NCI-H774 (cell line): ENCODE measurements at places on chromosomes 16 and 17.

- no peak for DNase-seq
Measured at GRCh38 chr16:89685916-89686315, 573 bp upstream of the CDK10 start.

- no peak for DNase-seq
Measured at GRCh38 chr16:2472885-2473445, 1.9 kb downstream of the NTN3 start.

GRCh38 chr17:15659663-15660062, 24.4 kb downstream of the TRIM16 start:
- no peak for DNase-seq

GRCh38 chr16:87531418-87531817, 38.6 kb upstream of the ZCCHC14 start:
- DNase-seq: no peak

DNA sequence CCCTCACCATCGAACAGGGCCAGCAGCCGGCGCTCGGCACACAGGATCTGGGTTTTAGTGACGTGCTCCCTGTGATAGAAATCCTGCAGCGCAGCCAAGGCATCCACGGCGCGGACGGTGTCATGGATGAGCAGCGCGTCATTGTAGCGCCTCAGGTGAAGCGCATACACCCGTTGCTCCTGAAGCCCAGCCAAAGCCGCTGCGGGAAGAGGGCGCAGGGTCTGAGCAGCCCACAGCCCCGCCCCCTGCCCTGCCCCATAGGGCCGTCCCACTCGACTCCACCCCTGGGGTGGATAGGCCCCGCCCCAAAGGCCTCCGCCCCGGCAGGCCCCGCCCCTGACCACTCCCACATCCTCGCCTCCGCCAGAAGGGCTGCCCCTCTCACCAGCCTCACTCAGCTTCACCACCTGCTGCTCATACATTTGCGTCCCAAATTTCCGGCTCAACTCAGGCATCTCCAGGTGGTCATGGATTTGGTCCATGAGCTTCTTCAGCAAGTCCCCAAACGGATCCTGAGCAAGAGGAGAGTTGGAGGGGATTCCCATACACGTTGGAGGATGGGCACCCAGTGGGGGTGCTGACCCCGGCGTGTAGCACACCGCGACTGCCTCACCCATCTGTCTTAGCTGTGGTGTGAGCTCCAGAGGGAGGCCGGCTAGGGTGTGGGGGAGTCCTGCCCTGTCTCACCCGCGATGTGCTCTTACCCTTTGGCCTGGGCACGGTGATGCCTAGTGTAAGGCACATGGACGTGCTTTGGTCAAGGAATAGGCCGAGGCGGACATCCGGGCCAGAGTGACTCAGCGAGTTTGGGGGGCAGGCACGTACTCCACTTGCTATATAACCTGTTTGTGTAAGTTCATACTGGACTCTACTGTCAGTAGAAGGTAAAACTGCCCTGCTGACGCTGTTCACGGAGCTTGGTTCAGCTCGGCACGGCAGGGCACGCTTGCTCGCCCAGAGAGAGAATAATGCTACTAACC, 4.6 kb downstream of the DHX58 start:
- peak; percentile 96 for DNase-seq

DNA sequence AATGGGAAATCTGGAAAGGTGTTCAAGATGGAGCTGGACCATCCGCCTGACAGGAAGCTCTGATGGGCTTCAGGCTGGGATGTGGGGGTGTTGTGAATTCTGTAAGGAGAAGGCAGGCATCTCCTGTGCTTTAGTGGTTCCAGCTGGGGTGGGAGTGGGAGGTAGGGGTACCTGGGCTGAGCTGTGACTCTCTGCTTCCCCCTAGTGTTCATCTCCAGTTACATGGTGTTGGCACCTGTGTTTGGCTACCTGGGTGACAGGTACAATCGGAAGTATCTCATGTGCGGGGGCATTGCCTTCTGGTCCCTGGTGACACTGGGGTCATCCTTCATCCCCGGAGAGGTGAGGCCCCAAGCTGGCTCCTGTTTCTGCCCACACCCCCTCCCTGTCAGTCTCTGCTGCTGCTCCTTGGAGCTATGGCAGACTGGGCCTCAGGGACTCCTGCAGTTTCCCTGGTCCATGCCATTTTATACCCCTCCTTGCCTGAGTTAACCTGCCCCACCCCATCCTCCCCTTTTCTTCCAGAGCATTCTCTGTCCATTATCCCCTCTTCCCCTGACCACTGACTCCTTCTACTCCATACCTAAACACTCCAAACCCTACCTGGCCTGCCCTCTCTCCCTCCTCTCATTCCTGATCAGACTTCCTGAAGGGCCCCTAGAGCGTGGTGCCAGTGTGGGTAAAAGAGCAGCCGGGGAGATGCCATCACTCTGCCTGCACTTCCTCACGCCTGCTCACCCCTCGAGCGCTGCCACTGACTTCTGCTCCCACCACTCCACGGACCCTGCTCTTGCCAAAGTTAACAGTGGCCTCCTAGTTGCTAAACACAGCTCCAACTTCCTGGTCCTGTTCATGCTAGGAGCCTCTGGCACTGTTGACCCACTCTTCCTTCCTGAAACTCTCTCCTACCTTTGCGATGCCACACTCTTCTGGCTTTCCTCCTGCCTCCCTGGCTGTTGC, 3.4 kb downstream of the SPNS1 start:
- no peak for DNase-seq

DNA sequence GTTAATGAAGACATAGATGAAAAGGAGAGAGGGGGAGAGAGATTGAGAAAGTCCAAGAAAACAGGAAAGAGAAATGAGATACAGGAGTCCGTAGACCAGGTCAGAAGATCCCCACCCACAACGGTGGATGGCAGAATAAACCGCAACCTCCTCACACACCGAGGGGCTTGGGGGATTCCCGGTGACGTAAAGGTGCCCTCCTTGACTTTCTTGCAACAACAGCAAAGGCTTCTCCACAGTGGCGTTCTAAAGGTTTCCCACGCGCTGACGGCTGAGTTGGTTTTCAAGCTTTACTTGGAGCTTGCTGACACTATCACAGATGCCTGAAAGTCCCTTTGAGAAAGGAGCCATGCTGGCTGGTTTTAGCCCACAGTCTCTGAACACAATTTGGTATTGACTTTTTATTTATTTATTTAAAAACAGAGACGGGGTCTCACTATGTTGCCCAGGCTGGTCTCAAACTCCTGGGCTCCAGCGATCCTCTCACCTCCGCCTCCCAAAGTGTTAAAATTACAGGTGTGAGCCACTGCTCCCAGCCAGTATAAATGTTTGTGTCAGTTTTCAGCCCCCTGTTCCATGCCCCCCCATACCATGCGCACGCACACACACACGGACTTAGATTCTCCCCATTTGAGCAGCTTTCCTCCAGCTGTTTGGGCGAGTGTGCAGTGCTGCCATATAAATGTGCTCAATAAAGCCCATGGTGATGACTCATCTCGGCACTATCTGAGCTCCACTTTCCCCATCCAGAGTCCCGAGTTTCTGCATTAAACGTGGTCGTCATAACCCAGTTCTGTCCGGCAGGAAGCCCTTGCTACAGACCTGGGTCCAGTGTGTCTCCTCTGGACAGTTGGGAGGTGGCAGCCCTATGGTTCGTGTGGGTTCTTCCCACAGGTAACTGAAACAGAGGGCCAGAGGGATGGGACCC, 33.0 kb upstream of the SEC14L1 start:
- no peak for DNase-seq

- DNase-seq: no peak
Measured at GRCh38 chr17:18066866-18067265, 20.9 kb upstream of the DRG2 start.

GRCh38 chr17:80418589-80418988, 3.6 kb downstream of the ENDOV start:
- DNase-seq: no peak

DNA sequence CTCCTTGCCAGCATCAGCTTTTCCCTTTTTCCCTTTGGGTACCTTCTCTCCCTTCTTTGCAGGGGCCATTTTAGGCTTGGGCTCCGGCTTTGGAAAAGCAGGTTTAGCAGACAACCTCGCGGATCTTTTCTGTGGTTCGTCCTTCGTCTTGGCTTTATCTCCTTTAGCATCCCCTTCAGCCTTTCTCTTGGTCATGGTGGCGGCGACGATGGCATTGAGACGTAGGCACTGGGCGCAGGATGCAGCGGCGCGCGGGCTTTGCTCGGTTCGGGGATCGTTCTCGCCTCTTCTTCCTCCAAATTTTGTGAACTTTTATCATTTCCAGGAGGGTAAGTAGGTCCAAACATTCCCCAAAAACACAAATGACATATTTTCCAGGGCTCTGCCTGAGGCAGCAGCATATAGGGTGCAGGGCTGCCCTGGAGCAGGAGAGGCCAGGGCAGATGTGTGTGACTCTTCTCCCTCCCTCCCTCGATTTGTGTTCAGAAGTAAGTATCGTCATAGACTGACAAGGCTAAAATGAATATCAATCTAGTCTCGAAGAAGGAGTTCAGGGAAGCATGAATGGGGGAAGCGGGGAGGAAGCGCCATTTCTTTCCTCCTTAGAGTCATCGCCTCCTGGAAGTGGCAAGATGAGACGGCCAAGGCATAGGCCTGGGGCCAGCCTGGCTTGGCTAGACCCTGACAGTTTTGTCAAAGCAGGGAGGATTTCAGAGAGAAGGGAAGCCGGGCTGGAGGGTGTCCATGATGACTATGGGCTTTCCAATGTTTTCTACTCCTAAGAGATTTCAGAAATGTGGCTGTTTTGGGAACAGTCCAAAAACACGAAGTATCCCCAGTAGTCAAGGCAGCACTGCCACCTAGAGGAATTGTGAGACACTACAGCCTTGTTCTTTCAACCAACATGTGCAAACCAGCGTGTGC, 13.2 kb downstream of the CHCT1 start:
- DNase-seq: peak; percentile 80

DNA sequence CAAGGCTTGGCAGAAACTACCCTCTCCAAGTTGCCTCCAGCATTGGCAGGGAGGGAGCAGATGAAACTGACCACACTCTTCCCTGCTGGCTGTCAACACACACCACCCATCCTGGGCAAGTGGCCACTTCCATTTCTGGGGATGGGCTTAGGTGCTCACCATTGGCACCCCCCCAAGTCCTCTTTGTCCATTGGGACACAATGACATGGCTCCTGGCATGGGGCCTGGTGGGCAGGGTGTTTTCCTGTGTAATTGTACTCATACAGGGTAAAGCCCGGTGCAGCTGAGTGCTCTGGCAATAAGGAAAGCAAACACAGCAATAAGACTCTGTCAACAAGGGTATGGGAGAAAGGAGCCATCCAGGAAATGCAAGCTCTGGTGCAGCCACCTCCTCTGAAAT, 22.6 kb downstream of the SCNN1B start:
- peak; percentile 93 for DNase-seq

GRCh38 chr17:65143889-65144604, 6.9 kb downstream of the RGS9 start:
- DNase-seq: no peak

DNA sequence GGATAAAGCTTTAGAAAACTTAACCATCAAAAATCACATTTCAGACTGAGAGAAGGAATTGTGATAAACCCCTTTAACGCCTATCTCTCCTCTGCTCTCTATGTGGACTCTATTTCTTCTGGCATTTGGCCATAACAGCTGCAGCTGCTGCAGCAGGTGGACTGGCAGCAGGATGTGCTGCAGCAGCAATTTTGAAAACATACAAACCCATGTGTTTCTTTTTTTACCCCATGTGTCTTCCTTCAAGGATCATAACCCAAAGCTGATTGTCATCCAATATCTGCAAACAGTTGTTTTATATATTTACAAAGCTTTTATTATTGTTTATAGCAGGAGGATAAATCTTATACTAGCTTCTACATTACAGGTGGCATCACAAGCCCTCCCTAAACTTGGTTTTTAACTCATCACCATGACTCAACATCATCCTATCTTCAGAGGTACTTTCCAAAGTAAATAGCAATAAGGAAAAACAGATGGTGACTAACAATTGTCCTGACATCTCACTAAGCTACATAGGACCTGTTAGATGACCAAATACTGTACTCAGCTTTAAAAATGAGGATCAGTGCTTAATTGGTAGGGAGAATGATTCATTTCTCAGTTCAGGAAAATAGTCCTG, 14.5 kb upstream of the KRTAP9-2 start:
- DNase-seq: peak; percentile 87

DNA sequence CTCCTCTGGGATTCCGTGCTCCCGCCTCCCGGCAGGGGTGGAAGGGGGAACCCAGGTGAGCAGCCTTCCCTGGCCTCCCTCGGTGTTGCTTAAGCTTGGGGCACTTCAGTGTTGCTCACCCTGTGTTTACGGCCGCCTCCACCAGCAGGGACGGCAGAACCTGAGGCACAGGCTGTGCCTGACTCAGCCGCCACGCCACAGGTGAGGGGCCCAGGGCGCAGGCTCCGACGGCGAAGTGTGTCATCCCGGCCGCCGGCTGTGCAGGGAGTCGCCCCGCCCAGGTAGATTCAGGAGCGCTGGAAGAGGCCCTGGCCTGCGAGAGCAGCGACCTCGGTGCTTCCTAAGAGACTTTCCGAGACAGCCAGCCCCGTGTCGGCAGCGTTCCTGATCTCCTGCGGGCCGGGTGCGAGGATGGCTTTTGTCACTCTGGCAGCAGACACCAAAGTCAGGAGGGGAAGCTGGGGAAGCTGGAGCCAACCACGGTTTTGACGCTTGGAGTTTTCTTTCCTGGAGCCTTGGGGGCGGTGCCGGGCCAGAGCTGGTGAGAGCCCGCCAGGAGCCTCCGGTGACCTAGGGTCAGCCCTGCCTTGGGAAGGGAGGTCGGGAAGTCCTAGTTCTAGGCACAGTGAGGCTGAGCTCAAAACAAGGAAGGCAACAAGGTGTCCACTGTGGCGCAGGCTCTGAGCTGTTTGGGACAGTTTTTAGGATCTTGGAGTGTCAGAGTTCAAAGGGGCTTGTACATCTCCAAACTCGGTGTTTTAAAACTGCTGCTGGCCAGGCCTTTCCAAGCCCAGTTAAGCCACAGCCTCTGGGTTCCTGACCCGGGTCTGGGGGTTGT, 2.1 kb downstream of the GSE1 start:
- no peak for DNase-seq

DNA sequence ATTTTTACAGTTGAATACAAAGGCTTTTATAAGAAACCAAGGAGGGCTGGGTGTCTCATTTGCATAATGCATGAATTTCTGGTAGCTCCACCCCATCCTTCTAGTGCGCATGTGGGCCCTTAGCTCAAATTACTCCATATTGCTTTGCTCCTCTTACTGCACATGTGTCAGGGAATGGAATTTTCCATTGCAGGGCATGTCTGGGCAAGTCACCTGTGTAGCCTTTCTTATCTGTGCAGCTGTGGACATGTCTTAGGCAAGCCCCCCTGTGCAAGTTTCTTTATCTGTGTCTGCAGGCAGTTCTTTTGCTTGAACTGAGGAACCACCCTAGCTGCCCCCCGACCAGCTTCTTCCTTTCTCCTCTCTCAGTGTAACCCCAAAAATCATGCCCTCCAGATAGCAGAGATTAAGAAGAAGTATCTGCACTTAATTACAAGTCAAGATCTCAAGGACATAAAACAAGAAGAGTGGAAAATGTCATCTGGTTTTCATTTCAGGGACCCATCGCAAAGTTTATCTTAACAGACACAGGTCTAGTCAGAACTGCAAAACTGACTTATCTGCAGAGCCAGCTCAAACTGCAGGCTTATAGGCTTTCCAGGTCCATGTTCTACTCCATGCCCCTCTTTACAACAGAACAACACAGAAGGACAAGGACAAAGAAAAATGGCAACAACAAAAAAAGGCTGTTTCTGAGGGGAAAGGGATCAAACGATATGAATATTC, 137.9 kb upstream of the HS3ST4 start:
- DNase-seq: no peak

GRCh38 chr17:15920758-15921239, 24.1 kb upstream of the ADORA2B start:
- DNase-seq: no peak
